ENCODE measurements at places on chromosomes 2 and 18. TPM values are rescaled to one million over a fixed set of nuclear protein-coding genes. Genes with fewer than 3 reads are reported as not detected.
A peak's percentile ranks its signal among the peaks of the same experiment; 100 is the strongest.

- peak; percentile 35 for DNase-seq
- H3K27me3 ChIP-seq: no peaks in the 10 kb centered on the region
- H3K4me1 ChIP-seq: no peaks in the 10 kb centered on the region
Observed at GRCh38 chr2:3172265-3172935, 205.2 kb downstream of the EIPR1 start.

DNA sequence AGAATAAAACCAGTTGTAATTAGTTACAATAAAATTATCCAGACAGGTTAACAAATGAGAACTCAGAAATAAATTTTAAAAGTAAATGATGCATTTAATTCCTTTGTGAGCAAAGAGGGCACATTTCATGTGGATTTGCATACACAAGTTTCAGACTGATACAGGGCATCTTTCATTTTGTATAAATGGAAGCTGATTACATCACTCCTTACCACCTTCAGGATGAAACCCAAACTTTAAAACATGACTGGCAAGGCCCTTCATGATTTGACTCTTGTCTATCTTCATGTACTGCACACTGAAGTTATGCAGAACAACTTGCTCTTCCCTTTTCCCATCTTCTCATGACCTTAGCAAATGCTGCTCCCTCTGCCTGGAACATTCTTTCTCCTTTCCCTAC is 26.9 kb downstream of the EFEMP1 start:
- H3K4me3 ChIP-seq: no peak overlapping the region
- no peaks in the 10 kb centered on the region for H3K4me1 ChIP-seq
- H3K27ac ChIP-seq: no peak overlapping the region
- no peak for DNase-seq

Gene RESP18
- not detected for total RNA-seq

GRCh38 chr2:203796248-203797010 is 71.1 kb upstream of the CTLA4 start:
- H3K27me3 ChIP-seq: no peaks in the 10 kb centered on the region
- no peaks in the 10 kb centered on the region for H3K36me3 ChIP-seq
- no peak for DNase-seq
- no peak overlapping the region for H3K27ac ChIP-seq

Gene OTOF
- not detected for total RNA-seq

GRCh38 chr2:167292430-167293171 is 404.3 kb downstream of the XIRP2 start:
- H3K27me3 ChIP-seq: peaks cover 3% of the 10 kb centered on the region
- H3K36me3 ChIP-seq: no peaks in the 10 kb centered on the region
- H3K27ac ChIP-seq: peak within 1 kb of the TSS; percentile 87
- peaks cover 21% of the 10 kb centered on the region for H3K4me1 ChIP-seq
- peak within 1 kb of the TSS; percentile 72 for H3K4me3 ChIP-seq

Measured in sigmoid colon (tissue), 7 donors.